Activated CD8-positive, alpha-beta T cell treated with anti-CD3 and anti-CD28 coated beads for 36 hours (primary cell): ENCODE measurements at places on chromosomes 2 and 18. TPM values are rescaled to one million over a fixed set of nuclear protein-coding genes. Genes with fewer than 3 reads are reported as not detected.

ALK gene
- total RNA-seq, result not detected

RAPGEF4 gene
- total RNA-seq, result 1.3 TPM

DNA sequence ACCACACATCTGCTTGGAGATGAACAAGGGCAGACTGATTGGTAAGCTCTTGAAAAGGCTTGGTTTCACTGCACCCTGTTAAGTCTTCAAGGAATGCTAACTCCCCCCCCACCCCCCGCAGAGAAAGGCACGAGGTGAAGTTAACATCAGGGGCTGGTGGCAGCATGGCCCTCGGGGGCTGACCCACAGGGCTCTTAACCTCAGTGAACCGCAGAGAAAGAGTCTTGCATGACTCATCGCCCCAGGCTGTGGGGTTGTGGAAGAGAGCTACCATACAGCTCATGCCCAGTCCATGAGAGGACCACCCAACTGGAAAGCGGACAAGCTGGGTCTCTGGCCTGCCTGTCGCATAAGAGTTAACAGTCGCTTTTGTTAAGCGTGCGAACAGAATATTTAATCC, 10.6 kb upstream of the CEP68 start:
- H3K4me1 ChIP-seq, result peaks cover 9% of the 10 kb centered on the region
- H3K27ac ChIP-seq, result no peak overlapping the region
- H3K36me3 ChIP-seq, result peaks cover 20% of the 10 kb centered on the region
- DNase-seq, result no peak
- H3K4me3 ChIP-seq, result no peak overlapping the region
- H3K27me3 ChIP-seq, result no peaks in the 10 kb centered on the region

DNA sequence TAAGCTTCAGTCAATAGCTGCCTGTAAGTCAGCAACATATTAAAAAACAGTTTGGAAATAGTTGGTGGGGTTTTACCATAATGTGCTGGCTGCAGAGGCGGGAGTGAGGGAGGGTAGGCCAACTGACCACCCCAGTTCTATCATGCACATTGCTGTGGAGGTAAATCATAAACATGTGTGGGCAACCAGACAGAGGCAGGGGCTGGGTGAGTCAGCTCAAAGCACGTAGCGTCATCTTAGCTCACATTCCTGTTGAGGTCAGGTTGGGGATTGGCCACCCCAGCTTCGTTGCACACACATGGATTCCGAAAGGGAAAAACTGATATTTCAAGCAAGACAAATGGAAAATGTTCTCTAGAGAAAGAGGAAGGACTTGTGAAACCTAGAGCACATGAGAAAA, 19.5 kb downstream of the GPR45 start:
- no peaks in the 10 kb centered on the region for H3K27me3 ChIP-seq
- DNase-seq, result no peak
- no peak overlapping the region for H3K4me3 ChIP-seq
- H3K4me1 ChIP-seq, result no peaks in the 10 kb centered on the region
- peaks cover 16% of the 10 kb centered on the region for H3K36me3 ChIP-seq

GRCh38 chr2:132909427-132909826, 239.4 kb upstream of the LYPD1 start:
- no peaks in the 10 kb centered on the region for H3K27me3 ChIP-seq
- no peaks in the 10 kb centered on the region for H3K4me1 ChIP-seq
- no peaks in the 10 kb centered on the region for H3K36me3 ChIP-seq
- H3K27ac ChIP-seq, result no peak overlapping the region
- H3K4me3 ChIP-seq, result no peak overlapping the region
- DNase-seq, result no peak

- H3K27me3 ChIP-seq, result no peaks in the 10 kb centered on the region
- H3K27ac ChIP-seq, result peak overlapping the region; percentile 92
- H3K4me3 ChIP-seq, result peak overlapping the region; percentile 52
- peaks cover 71% of the 10 kb centered on the region for H3K4me1 ChIP-seq
Observed at GRCh38 chr2:134218930-134219658, 34.8 kb upstream of the MGAT5 start.

DNA sequence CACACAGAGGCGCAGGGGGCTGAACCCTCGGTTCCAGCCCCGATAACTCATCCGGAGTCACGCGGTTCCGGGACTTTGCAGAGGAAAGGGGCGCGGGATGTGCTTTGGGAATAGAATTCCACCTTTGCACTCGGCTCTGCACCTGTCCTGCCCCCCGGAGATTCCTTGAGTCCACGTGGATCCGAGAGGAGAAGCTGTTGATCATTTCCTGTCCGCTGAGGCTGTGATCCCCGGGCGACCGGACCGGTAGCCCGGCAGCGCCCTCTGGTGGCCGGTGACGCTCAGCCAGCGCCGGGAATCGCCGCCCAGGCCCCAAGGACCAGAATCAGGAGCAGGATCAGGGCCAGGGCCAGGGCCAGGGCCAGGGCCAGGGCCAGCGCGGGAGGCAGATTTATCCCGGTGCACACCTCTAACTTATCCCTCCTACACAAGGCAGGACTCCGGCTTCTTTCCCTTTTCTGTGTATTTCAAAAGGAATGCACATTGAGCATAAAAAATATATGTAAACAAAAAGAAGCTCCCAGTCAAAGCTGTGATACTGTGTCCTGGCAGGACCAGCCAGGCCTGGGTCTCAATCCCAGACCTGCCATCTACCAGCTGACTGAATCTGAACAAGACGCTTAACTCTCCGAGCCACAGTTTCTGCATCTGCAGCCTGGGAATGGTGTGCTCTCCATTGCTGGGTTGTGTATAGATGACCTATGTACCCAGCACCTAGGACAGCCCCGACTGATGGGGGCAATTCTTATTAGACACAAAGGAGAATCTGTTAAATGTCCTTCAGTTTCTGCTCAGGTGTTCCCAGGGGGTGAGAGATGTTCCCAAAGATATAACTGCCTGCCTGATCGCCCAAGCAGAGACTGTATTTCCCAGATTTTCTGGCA, 8.5 kb upstream of the SPATA3 start:
- peaks cover 3% of the 10 kb centered on the region for H3K36me3 ChIP-seq
- peaks cover 18% of the 10 kb centered on the region for H3K27me3 ChIP-seq
- H3K4me1 ChIP-seq, result peaks cover 40% of the 10 kb centered on the region

DNA sequence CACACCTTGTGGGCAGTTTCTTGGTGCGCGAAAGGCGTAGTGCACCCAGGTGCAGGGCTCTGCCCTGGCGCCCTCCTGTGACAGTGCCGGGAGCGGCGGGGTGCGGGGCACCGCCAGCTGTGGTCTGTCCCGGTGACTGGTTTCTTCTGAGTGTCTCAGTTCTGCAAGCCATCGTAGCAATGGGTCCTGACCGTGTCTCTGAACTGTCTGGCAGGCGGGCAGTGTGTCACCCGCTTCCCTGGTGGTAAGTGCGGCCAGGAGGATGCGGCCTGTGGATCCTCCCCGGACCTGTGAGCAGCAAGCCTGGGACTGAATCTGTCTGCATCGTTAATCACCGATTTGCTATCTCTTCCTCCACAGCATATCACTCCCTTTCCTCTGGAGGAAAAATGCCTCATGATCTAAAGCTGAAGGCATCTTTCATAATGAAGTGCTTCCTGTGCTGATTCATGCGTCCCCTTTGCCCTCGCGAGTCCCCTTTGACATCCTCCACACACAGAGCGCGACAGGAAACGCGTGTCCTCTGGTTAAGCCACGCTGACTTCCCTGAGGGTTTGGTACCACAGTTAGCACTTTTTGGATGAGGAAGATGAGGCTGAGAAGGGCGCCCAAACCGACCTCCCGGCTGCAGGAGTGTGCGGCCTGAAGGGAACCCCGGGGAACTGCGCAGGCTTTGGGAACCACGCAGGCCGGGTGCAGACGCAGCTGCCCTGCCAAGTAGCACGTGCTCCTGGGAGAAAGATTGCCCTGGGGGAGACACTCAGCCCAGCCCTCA, 416.0 kb upstream of the HS6ST1 start:
- H3K4me1 ChIP-seq, result peaks cover 15% of the 10 kb centered on the region
- DNase-seq, result peak; percentile 46
- no peak overlapping the region for H3K4me3 ChIP-seq
- no peaks in the 10 kb centered on the region for H3K36me3 ChIP-seq
- peaks cover 20% of the 10 kb centered on the region for H3K27me3 ChIP-seq
- H3K27ac ChIP-seq, result peak overlapping the region; percentile 21

DNA sequence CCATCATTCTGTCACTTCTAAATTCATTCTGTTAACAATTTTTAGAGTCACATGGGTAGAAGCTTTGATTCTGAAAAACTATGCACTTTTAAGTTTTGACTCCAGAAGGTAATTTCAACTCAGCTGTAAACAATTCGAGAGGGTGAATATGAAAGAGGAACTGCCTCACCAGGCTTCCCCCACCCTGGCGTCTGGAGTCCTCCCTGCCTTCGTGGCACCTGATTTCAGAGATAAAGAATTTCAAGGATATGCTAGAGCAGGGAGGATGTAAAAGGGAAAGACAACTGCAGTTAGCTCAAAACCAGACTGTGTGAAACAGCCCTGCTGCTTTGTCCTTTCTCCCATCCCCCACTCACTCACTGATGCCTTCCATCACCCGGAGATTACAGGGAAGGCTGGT, 40.7 kb downstream of the ONECUT2 start:
- no peak overlapping the region for H3K27ac ChIP-seq
- DNase-seq, result no peak
- H3K36me3 ChIP-seq, result no peaks in the 10 kb centered on the region
- H3K4me3 ChIP-seq, result no peak overlapping the region
- peaks cover 6% of the 10 kb centered on the region for H3K27me3 ChIP-seq

DNA sequence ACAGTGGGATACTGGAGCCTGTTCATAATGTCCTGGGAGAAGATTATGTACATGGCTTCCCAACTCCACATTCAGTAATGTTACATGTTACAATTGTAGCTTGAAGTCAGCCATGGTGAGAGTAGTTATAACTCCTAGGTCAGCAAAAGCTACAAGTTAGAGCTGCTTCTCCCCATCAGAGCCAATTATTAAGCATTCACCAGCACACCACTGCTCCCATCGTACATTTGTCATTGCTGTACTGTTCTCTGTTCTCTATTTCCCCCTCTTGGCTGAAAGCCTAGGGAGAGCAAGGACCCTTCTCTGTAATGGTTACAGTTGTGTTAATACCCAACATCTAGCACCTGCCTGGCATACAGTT, 5.3 kb upstream of the TLK1 start:
- H3K27ac ChIP-seq, result no peak overlapping the region
- peaks cover 24% of the 10 kb centered on the region for H3K4me1 ChIP-seq
